ENCODE measurements at places on chromosomes 13 and 19.
A peak's percentile ranks its signal among the peaks of the same experiment; 100 is the strongest.

- no peak for DNase-seq
Observed at GRCh38 chr19:53019684-53020083, 6.0 kb downstream of the ERVV-1 start.

DNA sequence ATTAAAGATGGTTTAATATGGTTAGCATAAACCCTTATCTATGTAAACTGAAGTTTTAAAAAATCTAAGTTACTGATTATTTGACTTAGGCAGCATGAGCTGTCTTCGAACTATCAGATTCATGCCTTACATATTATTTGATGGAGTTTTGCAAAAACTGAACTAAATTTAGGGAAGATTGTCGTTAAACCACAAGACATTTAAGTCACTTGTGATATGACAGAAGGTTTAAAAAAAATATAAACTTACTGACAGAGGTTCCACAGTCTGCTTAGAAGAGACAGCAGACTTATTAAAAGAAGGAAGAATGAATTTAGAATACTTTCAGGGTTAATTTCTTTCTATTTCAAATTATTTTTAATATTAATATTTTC lies 110.9 kb upstream of the FRY start:
- no peak for DNase-seq

GRCh38 chr19:3183721-3184641 lies 1.7 kb upstream of the NCLN start:
- DNase-seq: no peak

GRCh38 chr13:27194209-27194608 lies 22.6 kb upstream of the USP12 start:
- DNase-seq: no peak

DNA sequence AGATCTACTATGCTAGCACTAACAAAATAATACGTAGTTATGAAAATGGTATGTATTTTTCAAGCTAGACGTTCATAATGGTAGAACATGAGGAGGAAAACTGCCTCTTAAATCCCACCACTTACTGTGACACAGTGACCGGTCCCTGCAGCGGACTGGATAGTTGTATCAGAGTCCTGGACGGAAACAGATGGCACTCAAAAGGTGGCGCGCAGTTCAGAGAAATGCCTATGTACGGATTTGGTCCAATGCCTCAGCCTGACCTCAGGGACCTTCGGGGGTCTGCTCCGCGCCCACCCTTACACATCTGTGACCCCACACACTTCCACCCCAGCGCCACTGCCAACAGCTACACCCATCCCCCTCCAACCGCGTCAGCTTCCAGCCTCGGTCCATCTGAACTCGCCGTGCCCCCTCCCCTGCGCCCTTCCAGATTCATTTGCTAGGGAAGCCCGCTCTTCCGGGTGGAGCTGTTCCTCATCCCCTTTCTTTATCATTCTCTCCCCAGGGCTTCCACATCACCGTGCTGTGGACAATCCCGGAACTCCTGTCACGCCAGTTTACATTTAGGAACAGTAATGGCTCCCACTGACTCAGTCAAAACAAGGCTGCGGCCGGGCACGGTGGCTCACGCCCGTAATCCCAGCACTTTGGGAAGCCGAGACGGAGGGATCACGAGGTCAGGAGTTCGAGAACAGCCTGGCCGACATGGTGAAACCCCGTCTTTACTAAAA lies 792 bp upstream of the LENG8 start:
- DNase-seq: peak; percentile 29

DNA sequence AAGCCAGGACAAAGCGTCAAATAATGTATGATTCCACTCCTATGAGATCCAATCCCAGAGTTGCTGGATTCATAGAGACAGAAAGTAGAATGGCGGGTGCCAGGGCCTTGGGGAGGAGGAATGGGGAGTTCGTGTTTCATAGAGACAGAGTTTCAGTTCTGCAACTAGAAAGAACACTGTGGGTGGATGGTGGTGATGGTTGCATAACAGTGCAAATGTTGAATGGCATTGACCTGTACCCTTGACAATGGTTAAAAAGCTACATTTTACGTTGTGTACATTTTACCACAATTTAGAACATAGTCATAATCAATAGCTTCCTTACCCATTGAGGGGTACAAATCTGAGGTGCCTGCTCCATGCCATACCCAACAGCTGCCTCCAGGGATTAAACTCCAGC lies 33.4 kb downstream of the MBD3L2B start:
- DNase-seq: no peak

GRCh38 chr13:50691176-50691680 lies 152.3 kb downstream of the DLEU7 start:
- no peak for DNase-seq

DNA sequence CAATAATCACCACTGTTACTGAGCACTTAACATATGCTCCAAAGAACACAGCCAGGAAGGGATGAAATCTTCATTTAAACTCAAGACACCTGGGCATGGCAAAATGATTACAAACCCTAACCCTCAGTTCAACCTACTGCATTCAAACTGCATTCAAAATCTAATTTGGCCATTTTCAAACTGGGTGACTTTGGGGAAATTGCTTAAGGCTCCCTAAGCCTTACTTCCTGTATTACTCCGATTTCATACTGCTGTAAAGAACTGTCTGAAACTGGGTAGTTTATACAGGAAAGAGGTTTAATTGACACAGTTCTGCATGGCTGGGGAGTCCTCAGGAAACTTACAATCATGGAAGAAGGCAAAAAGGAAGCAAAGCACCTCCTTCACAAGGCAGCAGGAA lies 50.4 kb downstream of the CBY2 start:
- DNase-seq: no peak

DNA sequence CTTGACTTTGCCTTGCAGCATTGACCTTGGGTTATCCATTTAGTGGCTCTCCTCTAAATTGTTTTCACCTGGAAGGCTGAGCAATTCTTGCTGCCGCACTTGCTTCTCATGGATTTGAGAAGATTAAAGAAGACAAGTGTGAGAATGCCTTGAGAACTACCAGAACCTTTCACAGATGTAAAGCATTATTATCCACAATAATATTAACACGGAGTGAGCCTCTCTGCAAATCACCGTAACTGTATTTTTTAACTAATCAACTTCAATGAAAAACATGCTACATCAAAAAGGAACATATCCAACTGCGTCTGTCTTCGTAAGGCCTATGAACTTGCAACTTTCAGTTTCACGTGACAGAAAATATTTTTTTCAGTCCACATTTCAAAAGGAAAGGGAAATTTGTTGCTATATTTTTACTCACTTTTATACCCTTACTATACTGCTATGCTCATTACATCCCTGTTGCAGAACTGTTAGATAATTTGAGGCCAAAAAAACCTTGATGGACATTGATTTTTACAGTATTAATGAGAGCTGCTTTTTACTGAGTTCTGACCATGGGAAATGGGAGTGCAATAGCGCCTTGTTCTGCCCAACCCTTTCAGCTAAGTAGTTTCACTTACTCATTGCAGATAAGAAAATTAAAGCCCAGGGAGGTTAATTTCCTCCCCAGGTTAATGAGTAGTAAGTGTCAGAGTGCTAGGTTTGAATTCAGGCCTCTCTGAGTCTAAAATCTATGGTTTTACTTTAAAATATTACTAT lies 93.8 kb upstream of the RAP2A start:
- no peak for DNase-seq

DNA sequence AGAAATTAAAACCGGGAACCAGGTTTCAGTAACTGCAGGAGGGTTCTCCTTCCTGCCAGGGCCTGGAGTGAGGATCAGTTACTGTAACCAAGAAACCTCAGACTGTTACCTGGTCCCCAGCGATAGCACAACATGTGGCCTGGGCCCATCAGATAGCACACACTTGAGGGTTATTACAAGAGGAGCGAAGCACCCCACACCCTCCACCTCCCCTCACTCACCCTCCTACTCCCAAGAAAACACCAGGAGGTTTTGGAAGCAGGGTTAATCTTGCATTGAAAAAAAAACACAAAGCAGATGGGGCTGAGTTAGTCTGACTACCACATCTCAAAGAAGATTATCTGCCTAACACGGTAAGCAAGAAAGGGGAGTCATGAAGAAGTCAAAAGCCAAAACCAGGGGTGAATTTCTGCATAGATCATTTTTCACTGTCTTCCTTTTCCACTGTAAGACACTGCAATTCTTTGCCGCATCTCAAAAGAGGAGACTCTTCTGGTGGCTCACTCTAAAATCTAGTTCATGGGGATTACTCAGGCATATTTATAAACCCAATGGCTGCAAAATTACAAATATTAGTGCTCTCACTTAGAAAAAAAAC lies 75.9 kb upstream of the DOCK9 start:
- no peak for DNase-seq

DNA sequence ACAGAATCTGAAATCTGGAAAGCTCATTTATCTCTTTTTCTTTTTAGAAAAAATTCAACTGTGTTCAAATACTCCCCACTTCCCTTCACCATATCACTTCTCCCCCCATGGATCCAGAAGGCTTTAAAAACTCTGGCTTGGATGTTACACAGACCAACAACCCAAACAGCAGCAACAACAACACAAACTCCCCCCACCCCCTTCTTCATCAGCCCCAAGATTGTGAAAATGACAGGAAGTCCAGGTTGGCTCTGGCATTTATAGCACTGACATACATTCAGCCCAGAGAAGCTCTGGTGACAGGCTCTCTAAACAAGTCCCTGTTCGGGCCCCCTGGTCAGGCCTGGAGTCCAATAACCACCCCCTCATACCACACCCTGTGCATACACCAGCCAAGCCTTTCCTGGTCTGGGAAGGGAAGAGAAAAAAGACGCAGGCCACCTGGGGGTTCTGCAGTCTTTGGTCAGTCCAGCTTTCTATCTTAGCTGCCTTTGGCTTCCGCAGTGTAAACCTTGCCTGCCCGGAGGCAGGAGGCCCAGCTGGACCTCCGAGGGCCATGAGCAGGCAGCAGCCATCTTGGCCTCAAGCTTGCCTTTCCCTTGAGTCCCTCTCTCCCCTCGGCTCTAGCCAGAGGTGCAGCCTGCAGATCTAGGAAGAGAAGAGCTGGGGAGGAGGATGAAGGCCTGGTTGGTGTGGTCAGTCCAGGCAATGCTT lies 6.8 kb downstream of the CDX2 start:
- no peak for DNase-seq

- DNase-seq: no peak
Observed at GRCh38 chr19:45153339-45154063, 7.3 kb downstream of the NKPD1 start.

GRCh38 chr13:76036176-76036575 lies 400.0 kb downstream of the LMO7 start:
- DNase-seq: no peak

DNA sequence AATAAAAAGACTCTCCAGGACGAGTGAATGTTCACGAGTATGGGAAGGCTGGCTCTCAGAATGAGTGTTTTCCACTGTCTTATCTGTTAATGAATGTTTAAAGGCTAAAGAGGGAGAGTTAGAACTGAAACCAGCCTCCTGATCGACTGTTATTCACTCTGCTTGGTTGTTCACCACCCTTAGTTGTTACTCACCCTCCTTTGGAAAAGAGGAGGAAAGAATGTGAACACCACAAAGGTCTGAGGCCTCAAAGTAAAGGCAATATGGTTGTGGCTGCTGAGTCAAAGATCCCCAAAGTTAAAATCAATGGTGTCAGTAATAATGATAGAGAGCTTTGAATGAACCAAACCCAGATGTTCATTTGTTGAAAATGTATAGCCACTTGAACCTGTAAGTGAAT lies 1793.2 kb upstream of the PCDH20 start:
- DNase-seq: no peak

GRCh38 chr13:37526710-37527473 lies 71.7 kb downstream of the POSTN start:
- no peak for DNase-seq

GRCh38 chr19:9903336-9903735 lies 33.0 kb downstream of the OLFM2 start:
- DNase-seq: no peak

DNA sequence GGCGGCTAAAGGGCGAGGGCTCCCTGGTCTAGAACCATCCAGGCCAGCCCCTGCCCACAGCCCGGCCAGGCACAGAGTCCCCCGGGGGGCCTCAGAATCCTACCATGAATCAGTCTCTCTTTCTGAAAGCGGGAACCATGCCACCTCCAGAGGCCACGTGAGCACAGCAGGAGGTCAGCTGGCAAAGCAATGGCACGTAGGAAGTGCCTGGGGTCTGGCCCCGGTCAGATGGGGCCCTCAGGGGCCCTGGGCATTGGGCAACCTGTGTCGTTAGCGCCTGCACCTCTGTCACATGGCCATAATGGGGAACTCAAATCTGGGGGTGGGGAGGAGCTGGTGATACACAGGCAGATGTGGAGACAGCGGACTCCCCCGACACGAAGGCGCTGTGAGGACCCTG lies 8.8 kb downstream of the MFSD12 start:
- no peak for DNase-seq
